ENCODE measurements at places on chromosomes 7 and 10. TPM values are rescaled to one million over a fixed set of nuclear protein-coding genes. Genes with fewer than 3 reads are reported as not detected.

Gene CPA4
- not detected for total RNA-seq

Gene IQCE
- 11.3 TPM for total RNA-seq

Gene CALHM3
- total RNA-seq, result not detected

Gene PIK3CG
- total RNA-seq, result 4.9 TPM

Gene FLNC
- 81.8 TPM for total RNA-seq

Gene SPDYE2
- not detected for total RNA-seq

Gene PCGF5
- 26.0 TPM for total RNA-seq

Gene MMD2
- not detected for total RNA-seq
